ENCODE measurements at places on chromosomes 11 and 22.

GRCh38 chr11:103904324-103904667 lies 132.1 kb upstream of the DDI1 start:
- DNase-seq, result no peak

DNA sequence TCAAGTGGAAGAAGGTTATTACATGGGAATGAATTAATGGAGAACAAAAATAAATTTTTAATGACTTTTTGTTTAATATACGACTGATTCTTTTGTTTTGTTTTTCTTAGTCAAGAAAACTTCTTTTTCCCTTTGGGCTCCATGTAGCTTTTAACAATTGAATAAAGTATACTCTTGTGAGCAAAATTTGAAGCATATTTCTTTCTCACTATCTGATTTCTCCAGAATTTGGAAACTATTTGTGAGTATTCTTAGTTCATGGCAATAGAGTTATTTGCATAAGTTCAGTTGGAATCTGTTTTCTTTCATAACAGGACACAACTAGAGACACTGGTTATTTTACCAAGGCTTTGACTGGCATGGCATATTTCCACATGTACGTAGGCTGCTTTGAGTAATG lies 3.8 kb upstream of the APOL1 start:
- DNase-seq, result no peak

- no peak for DNase-seq
Observed at GRCh38 chr11:127017482-127017881, 16.9 kb upstream of the KIRREL3 start.

DNA sequence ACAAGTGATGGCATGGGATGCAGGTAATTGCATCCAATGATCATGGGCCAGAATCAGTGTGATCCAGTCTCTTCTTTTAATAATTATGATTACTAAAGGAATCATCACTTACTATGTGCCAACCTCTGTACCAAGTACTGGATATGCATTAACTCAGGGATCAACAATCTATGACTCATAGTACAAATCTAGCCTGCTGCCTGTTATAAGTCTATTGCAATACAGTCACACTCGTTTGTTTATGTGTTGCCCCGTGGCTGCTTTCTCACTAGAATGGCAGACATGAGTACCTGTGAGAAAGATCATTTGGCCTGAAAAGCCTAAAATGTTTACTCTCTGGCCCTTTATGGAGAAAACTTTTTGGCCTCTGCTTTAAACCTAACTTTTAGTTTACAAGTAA lies 45.0 kb downstream of the OR6Q1 start:
- DNase-seq, result no peak

DNA sequence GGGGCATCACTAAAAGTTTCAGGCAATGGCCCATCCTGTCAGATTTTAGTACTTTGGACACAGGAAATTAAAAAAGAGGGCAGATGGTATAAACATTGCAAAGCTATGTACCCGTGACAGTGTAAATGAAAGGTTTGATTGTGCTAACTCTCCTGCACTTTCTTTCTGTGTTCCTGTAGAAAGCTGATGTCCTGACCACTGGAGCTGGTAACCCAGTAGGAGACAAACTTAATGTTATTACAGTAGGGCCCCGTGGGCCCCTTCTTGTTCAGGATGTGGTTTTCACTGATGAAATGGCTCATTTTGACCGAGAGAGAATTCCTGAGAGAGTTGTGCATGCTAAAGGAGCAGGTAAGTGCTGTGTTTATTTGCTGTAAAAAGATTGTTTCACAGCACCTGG lies 10.3 kb downstream of the CAT start:
- DNase-seq, result no peak

DNA sequence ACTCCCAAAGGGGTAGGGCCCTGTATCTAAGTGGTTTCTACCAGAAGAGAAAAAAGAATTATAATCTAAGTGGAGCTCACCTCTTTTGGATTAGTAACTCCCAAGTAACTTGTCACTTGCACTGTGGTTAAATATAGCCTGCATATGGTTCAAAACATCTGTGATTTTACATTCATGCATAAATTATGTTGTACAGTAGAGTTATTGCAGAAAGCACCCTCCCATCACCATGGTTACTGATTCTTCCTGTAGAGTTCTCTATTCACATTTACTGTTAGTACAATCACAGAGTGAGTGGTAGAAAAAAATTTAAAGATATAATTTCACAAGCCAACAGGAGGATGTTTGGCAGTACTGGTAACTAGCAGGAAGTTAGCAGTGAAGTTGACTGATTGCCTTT lies 80.4 kb downstream of the LRRC4C start:
- no peak for DNase-seq

- no peak for DNase-seq
Observed at GRCh38 chr22:40684728-40685127, 5.4 kb downstream of the MCHR1 start.

DNA sequence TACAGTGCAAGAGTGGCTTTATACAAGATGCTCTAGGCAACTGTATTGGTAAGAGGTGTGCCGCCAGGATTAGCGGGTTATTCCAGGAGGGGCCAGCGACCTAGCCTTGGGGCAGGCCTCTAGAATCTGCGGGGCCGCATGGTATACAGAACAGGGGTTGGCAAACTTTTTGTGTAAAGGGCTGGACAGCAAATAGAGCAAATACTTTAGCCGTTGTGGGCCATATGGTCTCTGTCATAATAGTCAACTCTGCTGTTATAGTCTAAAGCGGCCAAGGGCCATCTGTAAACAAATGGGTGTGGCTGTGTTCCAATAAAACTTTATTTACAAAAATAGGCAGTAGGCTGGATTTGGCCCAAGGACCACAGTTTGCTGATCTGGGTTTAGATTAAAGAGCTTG lies 32.6 kb downstream of the FBLN1 start:
- DNase-seq, result no peak

- no peak for DNase-seq
Observed at GRCh38 chr22:35620624-35621251, 3.6 kb upstream of the MB start.

GRCh38 chr11:91433284-91434010 lies 791.2 kb upstream of the FAT3 start:
- no peak for DNase-seq

Data from CD8-positive, alpha-beta memory T cell (primary cell).